ENCODE measurements at places on chromosomes 6 and 20.

- DNase-seq: peak; percentile 47
These were observed 81.9 kb upstream of the E2F3 start for GRCh38 chr6:20319520-20320357.

- DNase-seq: no peak
These were observed 43.0 kb upstream of the CCR6 start for GRCh38 chr6:167079853-167080297.

GRCh38 chr20:43191143-43191542, 1.4 kb upstream of the PTPRT start:
- DNase-seq: no peak

GRCh38 chr6:151963001-151963400, 155.5 kb downstream of the ESR1 start:
- no peak for DNase-seq

DNA sequence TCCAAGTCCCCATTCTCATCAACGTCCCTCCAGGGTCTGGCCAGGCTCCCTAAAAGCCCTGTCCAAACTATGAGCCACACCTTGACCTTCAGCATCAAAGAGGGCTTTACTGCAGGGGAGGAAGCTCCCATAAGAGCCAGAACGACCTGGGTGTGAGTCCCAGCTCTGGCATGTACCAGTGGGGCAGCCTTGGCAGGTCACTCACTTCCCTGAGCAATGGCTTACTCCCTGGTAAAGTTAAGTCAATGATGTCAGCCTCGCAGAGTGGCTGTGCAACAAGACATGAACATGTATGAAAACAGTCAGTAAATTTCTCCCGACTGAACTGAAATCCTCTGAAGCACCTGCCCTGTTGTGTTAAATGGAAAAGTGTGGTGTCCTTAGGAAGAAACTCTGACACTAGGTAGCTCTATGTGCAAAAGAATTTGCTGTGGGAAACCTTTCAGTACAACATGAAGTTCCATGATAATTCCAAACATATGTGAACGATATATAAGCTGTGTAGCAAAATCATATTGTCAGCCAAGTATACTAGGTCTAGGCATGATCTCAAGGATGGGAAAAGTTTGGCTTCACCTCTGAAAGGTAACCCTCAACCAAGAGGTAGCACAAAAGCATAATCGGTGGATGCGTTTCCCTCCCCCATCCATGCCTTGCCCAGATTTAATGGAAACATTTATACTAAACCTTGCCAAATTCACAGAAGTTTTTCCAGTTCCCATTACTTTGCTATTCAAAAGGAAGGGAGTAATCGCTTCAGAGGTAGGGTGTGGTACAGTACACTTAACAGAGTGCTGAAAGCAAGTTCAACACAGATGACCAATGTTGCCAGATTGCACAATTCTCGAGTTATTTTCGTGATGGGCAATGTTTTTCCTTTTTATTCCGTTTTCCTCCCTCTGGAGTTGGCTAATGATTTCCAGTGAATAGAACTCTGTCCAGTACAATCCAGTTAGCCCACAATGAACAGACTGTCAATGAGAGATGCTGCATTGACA, 49.0 kb upstream of the RANBP9 start:
- no peak for DNase-seq

GRCh38 chr20:38383147-38383546, 36.9 kb downstream of the LBP start:
- DNase-seq: no peak

DNA sequence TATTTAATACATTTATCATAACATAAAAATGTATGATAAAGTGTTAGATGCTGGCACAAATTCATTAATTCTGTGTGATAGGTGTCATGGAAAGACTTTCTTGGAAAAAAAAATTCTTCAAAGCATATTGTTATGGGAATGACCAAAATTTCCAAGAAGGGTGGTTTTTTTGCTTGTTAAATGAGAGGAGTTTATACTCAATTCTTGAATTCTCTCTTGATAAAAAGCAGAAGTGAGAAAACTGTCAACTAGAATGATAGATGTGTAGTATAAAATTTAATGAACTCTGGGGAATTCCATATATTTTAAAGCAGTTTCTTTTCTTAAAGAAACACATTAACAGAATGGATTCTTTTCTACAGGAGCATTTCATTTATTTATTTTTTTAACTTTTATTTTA, 62.0 kb upstream of the SNAP91 start:
- no peak for DNase-seq

DNA sequence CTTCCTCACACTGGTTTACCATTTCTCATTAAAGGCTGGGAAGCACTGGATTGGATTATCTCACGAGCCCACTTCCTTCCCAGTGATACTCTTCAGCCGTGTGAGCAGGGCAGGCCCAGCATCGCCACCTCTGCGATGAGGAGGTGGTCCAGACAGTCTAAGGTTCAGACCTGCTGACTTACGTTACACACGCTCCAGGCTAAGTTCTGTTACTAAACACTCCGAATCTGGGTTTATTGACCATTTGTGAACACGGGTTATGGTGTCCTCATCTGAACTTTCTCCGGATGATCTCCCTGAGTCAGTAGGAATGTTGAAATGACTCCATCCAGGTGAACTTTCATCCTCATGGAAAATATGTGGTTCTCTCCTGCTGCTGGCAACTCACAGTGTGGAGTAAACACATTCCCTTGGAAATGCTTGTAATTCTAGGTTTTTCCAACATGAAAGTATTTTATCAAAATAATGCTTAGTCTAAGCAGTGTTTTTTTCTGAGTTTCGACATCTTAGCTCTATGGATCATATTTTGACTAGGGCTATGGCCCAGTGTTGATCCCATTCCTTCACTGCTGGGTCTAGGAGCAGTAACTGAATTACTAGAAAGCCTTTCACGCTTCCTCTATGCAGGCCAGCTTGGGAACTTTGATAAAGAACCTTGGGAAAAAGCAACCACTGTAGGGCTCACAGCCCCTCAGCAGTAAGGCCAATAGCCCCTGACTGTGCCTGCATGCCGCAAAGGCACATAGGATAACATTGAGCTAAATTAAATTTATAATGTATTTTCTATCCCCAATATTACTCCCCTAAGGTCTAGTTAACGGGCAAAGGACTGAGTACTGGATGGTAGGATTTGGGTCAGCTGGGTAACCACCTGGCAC, 37.7 kb upstream of the PXDC1 start:
- DNase-seq: no peak

- no peak for DNase-seq
These were observed at the start of gene SALL4 for GRCh38 chr20:51802170-51802751. Gene SALL4 (minus strand): TSS chr20:51802521. CDS start chr20:51802408, 113 bp downstream.

DNA sequence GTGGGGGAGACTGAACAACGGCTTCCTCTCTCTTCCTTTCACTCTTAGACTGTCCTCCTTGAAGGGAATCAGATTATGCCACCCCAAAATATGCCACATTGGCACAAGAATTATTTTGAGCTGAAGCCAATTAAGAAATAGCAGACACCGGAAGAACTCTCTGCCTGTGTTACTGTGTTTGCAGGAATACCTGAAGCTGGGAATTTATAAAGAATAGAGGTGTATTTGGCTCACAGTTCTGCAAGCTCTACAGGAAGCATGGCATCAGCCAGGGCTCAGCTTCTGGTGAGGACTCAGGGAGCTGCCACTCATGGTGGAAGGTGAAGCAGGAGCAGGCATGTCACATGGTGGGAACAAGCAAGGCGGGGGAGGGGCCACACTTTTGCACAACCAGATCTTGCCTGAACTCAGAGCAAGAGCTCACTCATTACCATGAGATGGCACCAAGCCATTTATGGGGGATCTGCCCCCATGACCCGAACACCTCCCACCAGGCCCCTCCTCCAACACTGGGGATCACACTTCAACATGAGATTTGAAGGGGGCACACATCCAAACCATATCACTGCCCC, 46.0 kb downstream of the PCNA start:
- DNase-seq: no peak

DNA sequence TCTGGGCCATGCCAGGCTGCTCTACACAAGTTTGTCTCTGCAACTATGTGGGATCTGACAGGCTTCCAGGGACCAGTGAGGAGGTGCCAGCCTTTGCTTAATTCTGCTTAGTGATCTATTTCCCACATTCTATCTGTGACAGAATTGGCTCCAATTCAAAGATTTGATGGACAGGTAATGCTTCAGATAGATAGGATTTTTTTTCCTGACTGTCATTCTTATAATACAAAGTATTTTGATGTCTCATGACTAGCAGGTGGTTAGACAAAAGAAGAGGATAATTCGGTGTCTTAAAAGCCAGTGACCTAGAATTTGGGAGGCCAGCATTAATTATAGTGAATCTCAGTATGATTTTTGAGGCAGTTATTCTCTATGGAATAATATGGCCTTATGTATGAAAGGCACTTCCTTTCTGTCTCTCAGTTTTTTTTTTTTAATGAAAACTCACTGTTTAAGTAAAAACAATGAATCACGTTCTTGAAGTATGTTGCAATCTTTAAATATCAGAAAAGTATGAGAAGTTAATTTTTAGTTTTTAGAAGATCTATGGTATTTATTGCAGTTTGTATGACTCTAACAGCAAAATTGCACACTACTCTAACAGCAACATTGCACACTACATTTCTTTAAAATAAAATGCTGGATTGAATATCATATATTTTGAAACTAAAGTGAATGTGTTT, 43.7 kb downstream of the TMEM200A start:
- no peak for DNase-seq

- DNase-seq: no peak
These were observed 12.1 kb downstream of the VAPB start for GRCh38 chr20:58401162-58401561.
